Thoracic aorta (tissue), 2 donors: ENCODE measurements at places on chromosomes 1 and 21. TPM values are rescaled to one million over a fixed set of nuclear protein-coding genes. Genes with fewer than 3 reads are reported as not detected.

DNA sequence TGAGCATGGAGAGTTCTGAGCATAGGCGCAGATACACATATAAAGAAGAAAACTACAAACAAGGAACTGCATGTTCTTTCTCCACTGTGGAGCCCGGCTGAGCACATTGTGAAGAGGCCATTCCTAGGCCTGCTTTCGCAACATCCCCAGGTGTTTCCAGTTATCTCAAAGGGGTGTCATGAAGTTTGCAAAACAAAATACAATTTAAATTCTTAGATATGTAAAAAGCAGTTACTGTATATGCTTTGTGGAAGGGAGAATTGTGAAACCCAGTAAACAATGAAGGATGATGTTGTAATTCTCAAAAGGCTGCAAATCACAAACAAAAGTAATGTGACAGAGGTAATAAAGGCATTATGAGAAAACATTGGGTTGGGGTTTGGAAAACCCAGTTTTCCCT lies 98.6 kb upstream of the ZNF644 start:
- no peak for DNase-seq

DNA sequence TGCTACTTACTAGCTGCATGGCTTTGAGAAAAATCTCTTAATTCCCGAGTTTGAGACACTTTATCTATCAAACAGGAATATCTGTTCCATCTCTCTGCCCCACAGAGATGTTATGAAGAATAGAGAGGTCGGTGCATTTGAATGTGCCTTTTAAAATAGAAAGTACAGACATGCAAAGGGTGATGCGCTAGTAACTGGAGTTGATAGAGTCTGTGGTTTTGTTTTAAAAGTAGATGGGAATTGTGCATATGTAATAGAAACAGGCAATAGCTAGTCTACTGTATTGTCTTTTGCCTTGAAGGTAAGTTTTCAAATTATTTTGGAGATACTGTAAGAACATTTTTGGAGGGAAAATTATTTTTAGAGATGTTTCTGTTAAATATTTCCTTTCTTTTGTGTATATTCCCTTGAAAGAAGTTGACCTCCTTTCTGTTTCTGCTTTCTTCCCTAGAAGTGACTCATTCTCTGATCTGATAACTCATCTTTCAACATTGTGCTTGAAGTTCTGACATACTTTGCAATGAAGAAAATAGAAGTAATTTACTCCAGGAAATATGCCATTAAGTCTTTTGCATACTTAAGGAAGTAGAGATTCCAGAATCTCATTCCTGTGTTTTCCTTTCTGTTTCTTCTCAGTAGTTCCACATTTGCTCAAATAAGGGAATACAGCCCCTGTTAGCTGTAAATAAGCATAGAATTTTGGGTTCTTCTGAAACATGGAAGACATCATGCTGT lies 151.6 kb downstream of the SDCCAG8 start:
- no peak for DNase-seq

- no peak for DNase-seq
These were observed 5.3 kb downstream of the UHMK1 start for GRCh38 chr1:162502928-162503327.

GRCh38 chr1:76595024-76595423 lies 272.3 kb upstream of the ST6GALNAC5 start:
- DNase-seq: no peak

RIPK4 gene
- total RNA-seq: 9.2 TPM
